Ascending aorta (tissue), 2 donors: ENCODE measurements at places on chromosomes 5 and 9.

GRCh38 chr5:153584126-153584959, 93.9 kb downstream of the GRIA1 start:
- no peak for DNase-seq

GRCh38 chr5:149012350-149012749, 50.5 kb downstream of the SH3TC2 start:
- DNase-seq = no peak

- no peak for DNase-seq
Observed at GRCh38 chr5:159178978-159179377, 30.4 kb downstream of the RNF145 start.

- DNase-seq = peak; percentile 60
Observed at GRCh38 chr9:134211811-134212485, 47.6 kb upstream of the RNU6ATAC start.

GRCh38 chr9:126403397-126403796, 76.8 kb downstream of the MVB12B start:
- DNase-seq = no peak
